Fibroblast of the aortic adventitia (primary cell): ENCODE measurements at places on chromosomes 11 and 22.

DNA sequence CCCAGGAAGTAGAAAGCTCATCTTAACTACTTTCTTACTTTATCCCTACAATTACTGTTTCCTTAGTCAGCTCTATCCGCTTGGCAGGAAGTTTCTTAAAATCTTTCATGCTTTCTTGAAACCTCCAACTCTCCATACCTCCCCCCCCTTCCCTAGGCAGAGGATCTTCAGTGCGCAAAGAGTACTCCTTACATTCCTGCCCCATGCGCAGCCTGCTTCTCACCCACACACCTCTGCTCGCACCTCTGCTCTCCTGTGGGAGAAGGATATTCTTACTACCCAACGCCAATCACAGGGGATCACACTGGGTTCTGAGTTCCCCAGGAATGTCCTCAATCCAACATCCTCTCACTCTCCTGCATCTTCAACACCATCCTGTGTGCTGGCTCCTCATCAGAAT, 12.3 kb downstream of the TCF20 start:
- no peak for DNase-seq

GRCh38 chr22:20268279-20269012, at the start of gene RTN4R:
Gene RTN4R (minus strand): TSS chr22:20268318. CDS start chr22:20268092, 226 bp downstream.
- peak; percentile 17 for DNase-seq

DNA sequence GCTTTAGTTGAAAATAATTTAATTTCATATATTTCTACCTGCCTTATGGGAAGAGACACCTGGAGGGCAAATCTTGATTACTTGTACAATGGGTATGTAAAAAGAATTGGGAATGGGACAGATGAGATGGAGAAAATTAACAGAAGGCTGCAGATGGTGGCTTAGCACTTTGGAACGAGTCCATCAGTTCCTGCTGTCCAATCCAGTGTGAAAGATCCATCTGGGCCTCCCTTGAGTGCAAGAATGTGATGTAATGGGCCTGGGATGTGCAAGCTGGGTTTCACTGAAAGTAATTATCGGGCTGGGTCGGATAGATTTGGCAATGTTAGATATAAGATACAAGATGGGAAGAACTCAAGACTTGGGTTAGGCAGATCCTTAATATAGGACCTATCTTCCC, 42.0 kb downstream of the CECR2 start:
- DNase-seq, result peak; percentile 22

- DNase-seq, result no peak
Observed at GRCh38 chr22:39664485-39665200, 94.1 kb downstream of the CACNA1I start.

DNA sequence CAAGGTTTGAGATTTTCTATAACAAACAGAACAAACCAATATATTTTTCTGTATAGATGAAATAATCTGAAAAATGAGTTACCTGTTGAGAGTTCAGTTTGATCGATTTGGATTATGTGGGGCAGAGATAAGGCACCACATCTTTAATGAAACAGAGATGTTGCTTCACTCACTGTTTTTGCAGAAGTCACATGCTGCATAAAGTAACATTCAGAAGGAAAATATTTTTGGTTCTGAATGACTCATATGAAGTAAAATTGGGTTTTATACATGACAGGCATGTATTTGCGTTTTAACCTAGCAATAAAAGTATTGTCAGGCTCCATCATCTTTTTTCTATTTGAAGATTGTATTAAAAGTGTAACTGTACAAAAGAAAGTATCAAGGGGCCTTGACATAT, 77.8 kb downstream of the BBOX1 start:
- peak; percentile 18 for DNase-seq

DNA sequence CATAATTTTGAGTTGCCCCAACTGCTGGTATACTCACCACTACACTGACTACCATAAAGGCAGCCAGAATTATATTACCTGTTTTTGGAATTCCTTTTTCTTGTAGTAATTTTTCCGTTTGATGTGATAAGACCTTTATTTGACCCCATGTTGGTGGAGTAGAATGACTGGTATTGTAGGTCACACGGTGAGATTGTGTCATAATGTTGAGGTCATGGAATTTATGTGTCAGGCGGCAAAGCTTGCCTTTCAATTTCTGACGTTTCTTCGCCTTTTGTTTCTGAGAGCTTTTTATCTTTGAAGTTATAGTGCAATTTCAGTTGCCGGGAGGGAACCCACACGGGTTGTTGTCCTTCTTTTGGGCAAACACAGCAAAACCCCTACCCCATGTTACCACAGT, 13.0 kb downstream of the OR52K1 start:
- peak; percentile 23 for DNase-seq

DNA sequence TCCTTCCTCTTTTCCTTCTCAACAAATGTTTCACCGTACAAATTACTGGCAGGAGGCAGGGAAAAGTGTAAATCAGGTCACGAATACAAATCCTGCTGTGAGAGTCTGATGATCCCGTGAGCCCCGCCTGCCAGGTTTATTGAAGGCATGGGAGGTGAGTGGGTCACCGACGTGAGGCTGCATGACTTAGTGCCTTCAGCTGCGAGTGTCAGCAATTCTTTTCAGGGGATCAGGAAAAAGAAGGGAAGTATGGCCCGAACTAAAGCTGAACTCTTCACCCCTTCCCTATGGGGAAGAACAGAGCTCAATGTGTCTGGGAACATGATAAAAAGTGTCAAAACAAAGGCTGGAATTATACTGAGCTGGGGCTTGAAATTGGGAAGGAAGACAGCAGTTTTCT, 166.2 kb downstream of the OPCML start:
- DNase-seq, result no peak

DNA sequence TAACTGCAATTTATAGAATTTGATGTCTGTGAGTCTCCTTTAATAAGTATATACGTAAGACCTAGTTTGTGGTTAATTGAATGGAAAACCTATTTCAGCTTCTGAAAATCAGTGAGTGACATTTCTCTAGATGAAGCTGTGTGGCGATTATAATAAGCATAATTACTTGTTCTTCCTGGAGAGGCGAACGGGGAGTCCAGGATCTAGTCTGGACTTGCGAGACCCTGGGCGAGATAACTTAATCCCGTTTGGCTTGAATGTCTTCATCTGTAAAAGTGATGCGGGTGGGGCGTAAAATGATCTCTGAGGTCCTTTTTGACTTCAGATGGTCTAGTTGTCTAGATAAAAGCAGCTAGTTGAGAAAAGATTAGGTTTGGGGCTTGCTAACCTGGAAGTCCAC, 1.1 kb downstream of the PRRG4 start:
- DNase-seq, result no peak

- no peak for DNase-seq
Observed at GRCh38 chr11:1006762-1007161, 29.8 kb downstream of the MUC6 start.

GRCh38 chr11:77051511-77051910, 15.3 kb upstream of the CAPN5 start:
- no peak for DNase-seq

DNA sequence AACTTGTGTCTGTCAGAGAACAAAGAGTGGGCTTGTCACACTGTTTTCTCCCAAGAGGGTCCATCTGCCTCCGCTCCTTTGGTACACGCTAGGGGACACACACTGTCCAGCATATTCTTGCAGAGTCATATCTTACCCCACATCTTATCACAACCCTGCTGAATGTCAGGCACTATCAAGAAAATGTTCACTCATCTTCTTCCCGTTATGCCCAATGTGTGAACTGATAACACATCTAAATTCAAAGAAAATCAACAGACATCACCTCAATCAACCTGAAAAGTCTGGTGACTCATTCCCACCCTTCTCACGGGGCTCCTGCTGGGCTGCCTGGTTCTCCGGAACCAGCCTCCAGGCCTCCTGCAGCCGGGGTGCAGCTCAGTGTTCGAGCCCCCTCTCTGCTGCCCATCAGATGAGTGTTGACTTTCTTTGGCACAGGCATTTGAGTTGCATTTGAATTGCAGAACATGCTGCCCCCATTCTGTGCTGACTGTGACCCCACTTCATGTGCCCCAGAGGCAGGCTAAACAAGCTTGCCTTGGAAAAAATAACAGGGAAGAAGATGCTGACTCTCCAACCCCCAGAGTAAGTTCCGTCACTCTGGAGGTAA, 19.4 kb downstream of the GRAP2 start:
- DNase-seq, result no peak

GRCh38 chr22:45891996-45892621, 84.9 kb downstream of the WNT7B start:
- no peak for DNase-seq

DNA sequence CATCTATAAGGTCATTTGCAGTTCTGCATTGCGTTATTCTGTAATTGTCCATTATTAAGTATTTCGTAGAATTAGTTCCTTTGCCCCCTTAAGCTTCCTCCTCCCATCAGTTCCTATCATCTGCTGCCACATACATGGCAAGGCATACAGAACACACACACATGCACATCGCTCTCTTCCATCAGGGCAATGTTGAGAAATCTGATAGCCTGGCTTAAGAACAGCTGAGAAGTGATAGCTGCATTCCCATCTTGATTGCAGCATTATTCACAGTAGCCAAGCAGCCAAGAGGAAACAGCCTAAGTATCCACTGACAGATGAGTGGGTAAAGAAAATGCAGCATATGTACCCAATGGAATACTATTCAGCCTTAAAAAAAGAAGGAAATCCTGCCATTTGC, 186.8 kb upstream of the CADM1 start:
- DNase-seq, result no peak

- no peak for DNase-seq
Observed at GRCh38 chr11:128921793-128922192, 20.9 kb downstream of the TP53AIP1 start.

GRCh38 chr11:78354408-78355308, 63.0 kb downstream of the GAB2 start:
- peak; percentile 79 for DNase-seq

GRCh38 chr11:1230456-1231395, 7.9 kb downstream of the MUC5B start:
- DNase-seq, result no peak

DNA sequence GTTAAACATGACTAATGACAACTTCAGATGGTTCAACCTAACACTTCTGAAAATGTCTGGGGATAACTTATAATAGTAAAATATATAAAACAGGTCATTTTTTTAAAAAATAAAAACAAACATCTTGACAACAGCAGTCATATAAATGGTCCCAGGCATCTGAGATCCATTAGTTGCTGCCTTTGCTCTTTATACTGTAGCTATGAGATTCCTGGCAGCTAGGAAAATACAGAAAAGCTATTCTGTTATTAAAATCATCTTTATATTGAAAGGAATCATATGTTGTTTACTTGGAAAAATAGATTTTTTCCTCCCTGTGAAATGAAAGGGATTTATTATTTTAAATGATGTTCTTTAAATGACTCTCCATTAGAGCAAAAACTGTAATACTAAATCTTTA, 55.7 kb upstream of the DEUP1 start:
- DNase-seq, result no peak

DNA sequence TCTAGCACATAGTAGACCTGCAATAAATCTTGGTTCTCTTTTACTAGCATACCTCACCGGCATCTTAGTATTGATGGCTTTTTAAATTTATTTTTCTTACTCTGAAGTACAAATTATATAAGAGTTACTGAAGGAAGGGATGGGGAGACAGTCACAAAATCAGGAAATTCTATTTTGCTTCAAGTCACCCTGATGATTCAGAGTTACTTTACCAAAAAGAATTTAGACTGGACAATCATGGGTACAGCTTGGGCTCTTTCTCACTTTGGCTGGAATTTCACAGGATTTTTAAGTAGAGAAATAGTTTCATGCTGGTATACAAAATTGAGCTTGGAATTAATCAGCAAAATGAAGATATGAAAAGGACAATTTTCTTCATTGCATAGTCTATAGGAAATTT, 919.2 kb downstream of the METTL15 start:
- DNase-seq, result no peak

- no peak for DNase-seq
Observed at GRCh38 chr11:19426756-19427403, 186.1 kb upstream of the E2F8 start.

- no peak for DNase-seq
Observed at GRCh38 chr11:134725716-134726639, 313.9 kb upstream of the B3GAT1 start.

DNA sequence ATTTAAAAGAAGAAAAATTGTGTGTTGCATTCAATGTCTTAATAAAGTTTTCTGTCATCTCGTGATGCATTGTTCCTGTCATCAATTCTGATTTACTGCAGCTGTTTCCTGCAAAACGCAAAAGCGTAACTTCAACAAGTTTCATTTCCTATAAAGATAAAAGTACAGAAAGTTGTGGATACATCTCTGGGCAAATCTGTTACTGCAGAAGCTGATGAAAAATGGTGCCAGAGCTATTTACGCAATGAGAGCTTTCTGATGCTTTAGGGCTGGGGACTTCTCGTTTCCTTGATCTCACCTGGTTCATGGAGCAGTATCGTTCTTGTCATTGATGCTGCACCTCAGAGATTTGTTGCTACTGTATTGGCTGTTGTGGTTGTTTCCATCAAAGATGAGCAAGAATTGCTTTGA, 15.5 kb upstream of the MS4A12 start:
- no peak for DNase-seq

DNA sequence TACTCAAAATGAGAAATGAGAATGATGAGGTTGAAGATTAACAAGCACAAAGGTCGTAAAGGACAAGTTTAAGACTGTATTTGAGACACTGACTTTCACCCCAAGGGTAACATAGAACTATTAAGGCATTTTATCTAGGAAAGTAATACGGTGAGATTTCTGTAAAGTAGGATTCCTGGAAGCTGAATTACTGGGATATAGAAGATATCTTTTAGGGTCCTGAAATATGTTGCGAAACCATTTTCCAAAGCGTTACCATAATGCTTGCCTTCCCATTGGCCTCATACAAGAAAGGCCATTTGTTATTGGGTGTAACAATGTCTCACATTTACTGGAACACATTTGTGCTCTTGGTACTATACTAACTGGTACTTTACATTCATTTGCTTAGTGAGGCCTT, 1185.9 kb upstream of the TENM4 start:
- no peak for DNase-seq

GRCh38 chr11:15663777-15664218, 549.1 kb downstream of the INSC start:
- no peak for DNase-seq

DNA sequence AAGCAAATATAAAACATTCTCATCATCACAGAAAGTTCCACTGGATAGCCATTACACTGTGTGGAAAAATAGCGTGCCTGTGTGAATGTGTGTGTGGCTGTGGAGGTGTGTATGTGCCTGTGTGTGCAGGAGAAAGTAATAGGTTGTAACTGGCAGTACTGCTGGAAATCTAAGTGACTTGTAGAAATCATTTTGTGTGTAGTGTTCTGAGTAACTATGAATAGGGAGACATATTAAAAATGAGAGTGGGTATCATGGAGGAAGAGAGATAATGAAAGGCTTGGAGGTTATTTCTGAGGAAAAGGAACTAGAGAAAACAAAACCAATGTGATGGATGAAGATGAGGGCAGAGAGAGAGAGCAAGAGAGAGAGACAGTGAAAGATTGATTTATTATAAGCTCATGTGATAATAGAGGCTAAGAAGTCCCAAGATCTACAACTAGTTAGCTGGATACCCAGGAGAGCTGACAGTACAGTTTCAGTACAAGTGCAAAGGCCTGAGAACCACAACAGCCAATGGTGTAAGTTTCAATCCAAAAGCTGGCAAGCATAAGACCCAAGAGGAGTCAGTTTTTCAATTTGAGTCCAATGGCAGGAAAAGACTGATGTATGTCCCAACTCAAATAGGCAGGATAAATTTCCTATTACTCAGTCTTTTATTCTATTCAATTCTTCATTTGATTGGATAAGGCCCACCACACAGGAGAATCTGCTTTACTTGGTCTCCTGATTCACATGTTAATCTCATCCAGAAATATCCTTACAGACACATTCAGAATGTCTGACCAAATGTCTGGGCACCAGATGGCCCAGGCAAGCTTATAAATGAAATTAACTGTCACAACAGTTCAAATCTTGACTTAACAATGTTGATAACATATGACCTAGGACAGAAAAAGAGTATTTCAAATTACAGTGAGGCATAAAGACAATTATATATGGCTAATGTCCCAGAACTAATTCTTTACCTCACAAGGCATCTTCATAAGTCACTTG, 14.9 kb downstream of the KBTBD3 start:
- DNase-seq, result no peak
